Activated naive CD4-positive, alpha-beta T cell treated with anti-CD3 and anti-CD28 coated beads for 36 hours (primary cell): ENCODE measurements at places on chromosomes 2 and 18. TPM values are rescaled to one million over a fixed set of nuclear protein-coding genes. Genes with fewer than 3 reads are reported as not detected.

DNA sequence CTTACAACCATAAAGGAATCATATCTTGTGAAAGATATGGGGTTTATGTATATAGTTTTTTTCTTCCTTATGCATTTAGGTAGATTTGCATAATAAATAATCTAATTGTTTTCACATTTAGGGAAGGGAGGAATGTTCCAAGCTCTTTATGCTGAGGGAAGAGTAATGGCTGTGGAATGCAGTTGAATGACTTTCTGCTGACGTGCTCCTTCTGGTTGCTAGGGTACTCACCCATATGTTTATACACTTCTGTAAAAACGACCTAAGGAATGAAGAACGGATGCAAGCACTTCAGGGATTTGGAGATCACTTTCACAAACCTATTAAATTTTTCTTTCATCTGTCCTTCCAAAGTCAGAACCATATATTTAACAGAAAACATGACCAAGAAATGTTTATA, 29.2 kb upstream of the PPP4R1 start:
- no peak overlapping the region for H3K4me3 ChIP-seq
- no peaks in the 10 kb centered on the region for H3K4me1 ChIP-seq
- peaks cover 4% of the 10 kb centered on the region for H3K27me3 ChIP-seq
- no peak overlapping the region for H3K27ac ChIP-seq

GRCh38 chr18:12443551-12443950, 35.8 kb downstream of the PRELID3A start:
- H3K36me3 ChIP-seq = no peaks in the 10 kb centered on the region
- no peak overlapping the region for H3K4me3 ChIP-seq
- DNase-seq = no peak
- no peaks in the 10 kb centered on the region for H3K4me1 ChIP-seq
- no peak overlapping the region for H3K27ac ChIP-seq

DNA sequence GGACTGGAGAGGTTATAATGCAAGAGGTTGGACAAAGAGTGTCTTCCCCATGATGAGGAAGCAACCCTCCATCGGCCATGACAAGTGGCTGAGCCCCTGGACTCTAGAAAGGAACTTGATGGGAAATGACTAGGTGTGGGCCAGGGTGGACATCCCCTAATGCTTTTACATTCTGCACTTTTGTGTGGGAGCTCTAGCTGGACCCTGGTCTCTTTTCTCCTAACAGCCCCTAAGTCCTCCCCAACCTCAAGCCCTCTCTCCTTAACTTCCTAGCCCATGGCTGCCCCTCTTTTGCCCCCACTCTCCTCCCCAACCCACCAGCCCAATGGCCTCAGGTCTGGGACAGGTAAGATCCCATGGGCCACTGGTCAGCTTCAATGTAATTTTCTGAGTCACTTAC, 2.4 kb downstream of the CD207 start:
- H3K27ac ChIP-seq = no peak overlapping the region
- H3K27me3 ChIP-seq = no peaks in the 10 kb centered on the region
- H3K36me3 ChIP-seq = no peaks in the 10 kb centered on the region
- no peak overlapping the region for H3K4me3 ChIP-seq
- H3K4me1 ChIP-seq = peaks cover 5% of the 10 kb centered on the region
- no peak for DNase-seq

CXCR4 gene
- 72.6 TPM for total RNA-seq

- H3K36me3 ChIP-seq = no peaks in the 10 kb centered on the region
- no peaks in the 10 kb centered on the region for H3K4me1 ChIP-seq
- no peak for DNase-seq
- no peak overlapping the region for H3K4me3 ChIP-seq
Measured at GRCh38 chr2:47636596-47637264, 146.2 kb upstream of the MSH6 start.
